Activated T-cell treated with anti-CD3 and anti-CD28 coated beads, Interleukin-2, amount 50 U/mL, for 4 hours (primary cell): ENCODE measurements at places on chromosomes 1 and 21. TPM values are rescaled to one million over a fixed set of nuclear protein-coding genes. Genes with fewer than 3 reads are reported as not detected.

USP21 gene
- total RNA-seq, result 28.3 TPM

RYR2 gene
- 0.05 TPM for total RNA-seq

VWA5B1 gene
- not detected for total RNA-seq

RHEX gene
- total RNA-seq, result not detected

C1QB gene
- 0.65 TPM for total RNA-seq

PRAMEF6 gene
- total RNA-seq, result not detected
